ENCODE measurements at places on chromosomes 6 and 20. TPM values are rescaled to one million over a fixed set of nuclear protein-coding genes. Genes with fewer than 3 reads are reported as not detected.

The ENPP4 gene
- 21.3 TPM for total RNA-seq

The KCNS1 gene
- total RNA-seq: not detected

The BPHL gene
- 11.2 TPM for total RNA-seq

The TUBB gene
- 431 TPM for total RNA-seq

The ABHD12 gene
- 30.2 TPM for total RNA-seq

The LRP11 gene
- 78.8 TPM for total RNA-seq
